ENCODE measurements at places on chromosomes 13 and 19.

GRCh38 chr13:32309312-32310133, 5.6 kb downstream of the ZAR1L start:
- no peak for DNase-seq

DNA sequence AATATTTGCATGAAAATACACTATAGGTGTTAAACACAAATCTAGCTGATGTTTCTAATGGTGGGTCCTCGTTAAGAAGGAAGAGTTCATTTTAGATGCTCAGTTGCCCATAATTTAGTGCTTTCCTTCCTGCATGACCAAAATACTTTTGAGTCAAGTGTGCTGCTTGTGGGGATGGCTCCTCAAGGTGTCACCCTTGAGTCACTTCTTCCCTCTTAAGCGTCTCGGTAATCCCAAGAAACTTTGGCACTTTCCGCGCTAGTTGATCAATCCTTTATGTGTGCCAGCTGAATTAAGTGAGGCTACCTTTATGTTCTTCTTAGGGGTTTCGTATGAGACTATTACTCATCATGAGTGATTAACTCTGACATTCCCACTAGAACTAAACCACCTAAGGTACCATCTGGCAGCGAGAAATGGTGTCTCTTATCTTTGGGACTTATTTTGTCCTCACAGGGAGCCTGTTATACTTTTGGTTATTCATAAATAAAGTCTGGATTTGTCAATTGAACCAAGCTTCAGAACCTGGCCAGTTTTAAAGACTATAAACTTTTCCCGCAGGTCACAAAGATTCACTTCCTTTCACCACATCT, 106.8 kb downstream of the NHLRC3 start:
- DNase-seq, result peak; percentile 73

- no peak for DNase-seq
These were observed 13.9 kb downstream of the TTYH1 start for GRCh38 chr19:54429176-54429495.

GRCh38 chr13:71866335-71867130, 471 bp downstream of the DACH1 start:
- DNase-seq, result no peak

GRCh38 chr13:34037636-34038540, 219.9 kb downstream of the RFC3 start:
- no peak for DNase-seq

DNA sequence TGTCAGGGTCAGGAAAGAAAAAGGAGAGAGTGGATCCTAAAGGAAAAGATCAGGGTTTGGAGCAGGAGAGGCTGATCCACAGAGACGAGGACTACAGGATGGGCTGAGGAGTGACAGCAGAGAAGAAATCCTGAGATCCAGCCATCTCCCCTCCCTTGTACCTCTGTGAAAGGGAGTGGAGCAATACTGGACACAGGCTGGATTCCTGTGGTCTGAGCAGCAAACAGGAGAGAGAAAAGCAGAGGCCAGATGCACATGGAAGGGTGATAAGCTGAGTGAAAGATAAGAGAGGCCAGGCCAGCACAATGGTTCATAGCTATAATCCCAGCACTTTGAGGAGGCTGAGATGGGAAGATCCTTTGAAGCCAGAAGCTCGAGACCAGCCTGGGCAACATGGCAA, 472.1 kb upstream of the TSHZ3 start:
- no peak for DNase-seq
